ENCODE measurements at places on chromosomes 11 and 22. TPM values are rescaled to one million over a fixed set of nuclear protein-coding genes. Genes with fewer than 3 reads are reported as not detected.

Gene KREMEN1
- total RNA-seq = 23.5 TPM

Gene NAALADL1
- not detected for total RNA-seq

Gene PTPN5
- not detected for total RNA-seq

Gene RIBC2
- 3.9 TPM for total RNA-seq

Gene SCN3B
- 0.11 TPM for total RNA-seq

Gene CDC42EP2
- 1.2 TPM for total RNA-seq

Gene APOA1
- not detected for total RNA-seq

Gene LTBP3
- 1.8 TPM for total RNA-seq

Gene GGTLC2
- total RNA-seq = not detected

Gene DEFB131B
- total RNA-seq = not detected

Gene B3GAT1
- total RNA-seq = 3.7 TPM

Gene MUC5B
- total RNA-seq = 0.35 TPM

Gene SLC29A2
- total RNA-seq = 0.63 TPM
